ENCODE measurements at places on chromosomes 4 and X. TPM values are rescaled to one million over a fixed set of nuclear protein-coding genes. Genes with fewer than 3 reads are reported as not detected.
A peak's percentile ranks its signal among the peaks of the same experiment; 100 is the strongest.

Gene TMEM35A
- total RNA-seq: not detected

Gene ZFP42
- not detected for total RNA-seq

- no peak for DNase-seq
- H3K36me3 ChIP-seq: no peaks in the 10 kb centered on the region
- no peaks in the 10 kb centered on the region for H3K4me1 ChIP-seq
- no peak overlapping the region for H3K27ac ChIP-seq
- no peaks in the 10 kb centered on the region for H3K27me3 ChIP-seq
Measured at GRCh38 chrX:98405376-98405775, 1521.7 kb downstream of the RPA4 start.

- H3K27me3 ChIP-seq: no peaks in the 10 kb centered on the region
- H3K4me3 ChIP-seq: no peak overlapping the region
- H3K4me1 ChIP-seq: 0 out of 2 replicates have a peak, but pooled peaks cover 5% of the 10 kb centered on the region
- DNase-seq: peak; percentile 61
- H3K27ac ChIP-seq: no peak overlapping the region
Measured at GRCh38 chr4:148292686-148293085, 149.5 kb downstream of the NR3C2 start.

DNA sequence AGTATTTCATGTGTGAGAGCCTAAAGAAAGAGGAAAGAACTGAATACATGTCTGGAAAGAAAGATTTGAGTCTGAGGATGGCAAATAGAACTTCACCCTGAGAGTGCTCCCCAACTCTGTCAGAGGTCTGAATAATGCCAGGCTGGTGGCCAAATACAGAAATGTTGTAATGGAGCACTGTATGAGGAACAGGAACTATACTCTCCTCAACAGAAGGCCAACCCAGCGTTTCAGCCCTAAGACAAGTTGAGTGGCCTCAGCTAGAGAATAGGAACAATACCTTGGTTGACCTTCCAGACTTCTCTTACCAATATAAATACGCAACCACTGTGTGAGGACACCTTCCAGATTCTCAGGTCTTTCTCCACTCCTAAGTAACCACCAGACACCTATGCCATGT lies 94.5 kb upstream of the STIM2 start:
- no peak for DNase-seq
- H3K36me3 ChIP-seq: no peaks in the 10 kb centered on the region
- no peak overlapping the region for H3K27ac ChIP-seq
- no peaks in the 10 kb centered on the region for H3K27me3 ChIP-seq
- H3K4me3 ChIP-seq: no peak overlapping the region
